ENCODE measurements at places on chromosomes 13 and 19.

DNA sequence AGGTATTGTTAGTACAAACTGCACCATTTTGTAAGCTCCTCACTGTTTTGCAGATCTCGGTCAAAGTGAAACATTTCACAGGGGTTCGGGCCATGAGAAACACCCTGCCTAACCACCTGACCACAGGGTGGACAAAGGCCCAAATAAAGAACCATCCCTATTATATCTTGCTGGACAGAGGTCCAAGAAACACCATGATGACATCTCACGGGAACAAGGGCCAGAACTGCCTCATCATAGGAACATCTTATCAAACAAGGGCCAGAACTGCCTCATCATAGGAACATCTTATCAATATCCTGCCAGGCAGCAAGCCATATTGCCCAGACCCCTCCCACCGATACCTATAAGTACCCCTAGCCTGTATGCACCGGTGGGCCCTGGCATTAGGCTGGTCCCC lies 99.7 kb downstream of the PCDH9 start:
- DNase-seq: no peak

- no peak for DNase-seq
Measured at GRCh38 chr13:31793246-31793645, 53.9 kb downstream of the RXFP2 start.

- DNase-seq: no peak
Measured at GRCh38 chr19:7288977-7289376, 5.2 kb downstream of the INSR start.

GRCh38 chr13:39982745-39983144 lies 327.3 kb downstream of the COG6 start:
- no peak for DNase-seq

- DNase-seq: no peak
Measured at GRCh38 chr13:99299920-99300341, 7.3 kb downstream of the GPR183 start.

GRCh38 chr19:48997972-48998371 lies 4.3 kb downstream of the RUVBL2 start:
- peak; percentile 63 for DNase-seq

DNA sequence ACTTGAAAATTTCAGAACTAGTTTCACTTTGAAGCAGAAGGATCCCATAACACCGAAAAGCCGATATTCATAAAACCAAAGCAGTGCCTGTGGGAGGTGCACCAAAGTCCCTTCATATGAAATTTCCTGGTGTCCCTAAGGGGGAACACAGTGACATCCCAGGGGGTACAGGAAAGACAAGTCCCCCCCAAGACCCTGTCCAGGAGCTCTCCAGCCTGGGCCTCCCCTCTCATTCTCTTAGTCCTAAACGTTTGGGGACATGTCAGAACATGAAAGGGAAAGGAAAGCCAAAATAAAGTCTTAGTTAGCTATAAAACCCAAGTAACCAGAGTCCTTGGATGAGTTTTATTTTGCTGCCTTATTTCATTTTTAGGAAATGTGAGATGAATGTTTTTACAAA lies 56.6 kb downstream of the MRPL57 start:
- no peak for DNase-seq

- DNase-seq: no peak
Measured at GRCh38 chr19:14150770-14151661, 14.6 kb upstream of the ASF1B start.

DNA sequence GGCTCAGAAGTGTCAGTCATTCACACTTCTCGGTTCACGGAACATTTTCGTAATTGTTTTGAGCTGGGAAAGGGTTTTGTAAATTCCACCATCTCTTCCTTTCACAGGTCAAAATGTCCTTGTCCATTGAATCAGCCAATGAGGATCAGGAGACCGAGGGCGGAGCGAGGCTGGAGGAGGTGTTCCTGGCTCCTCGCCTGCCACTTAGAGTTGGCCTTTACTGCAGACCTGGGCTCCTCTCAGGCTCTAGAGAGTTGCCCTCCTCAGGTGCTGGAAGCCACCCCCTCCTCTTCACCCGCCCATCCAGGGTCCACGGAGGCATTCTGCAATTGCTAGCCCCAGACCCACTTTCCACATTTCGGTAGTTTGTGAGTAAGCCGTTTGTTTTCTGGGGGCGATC lies 370.4 kb downstream of the IRS2 start:
- no peak for DNase-seq

DNA sequence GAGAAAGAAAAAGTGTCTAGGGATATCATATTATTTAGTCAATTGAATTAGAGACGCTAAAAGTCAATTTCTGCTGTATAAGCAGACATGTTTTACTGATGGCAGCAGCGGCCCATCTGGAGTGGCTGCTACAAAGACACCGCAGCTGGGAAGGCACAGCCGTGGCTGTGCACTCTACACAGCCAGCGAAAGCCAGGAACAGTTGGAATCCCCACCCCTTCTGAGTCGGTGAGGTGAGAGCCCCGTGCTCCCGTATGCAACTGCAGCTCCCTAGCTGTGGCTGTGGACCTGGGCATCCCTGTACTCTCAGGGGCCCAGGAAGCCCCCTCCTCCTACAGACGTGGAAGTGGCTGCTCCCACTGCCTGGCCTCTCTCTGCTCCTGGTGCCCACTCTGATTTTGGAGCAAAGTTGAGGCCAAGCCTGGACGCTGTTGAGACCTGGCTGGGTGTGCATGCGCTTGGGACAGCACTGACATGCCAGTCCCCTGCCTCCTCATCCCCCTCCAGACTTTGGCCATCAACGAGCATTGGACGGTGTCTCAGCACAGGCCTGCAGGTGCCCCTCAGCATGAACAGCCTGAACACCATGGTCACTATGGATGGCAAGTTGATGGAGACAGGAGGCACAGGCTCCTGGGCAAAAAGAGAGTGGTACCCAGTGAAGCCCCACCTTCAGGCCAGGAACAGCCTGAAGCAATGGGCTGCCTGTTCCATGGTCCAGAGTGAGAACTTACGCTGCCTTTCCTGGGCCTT lies 944.0 kb upstream of the MIR17HG start:
- DNase-seq: no peak

GRCh38 chr19:47699360-47699917 lies 13.8 kb upstream of the EHD2 start:
- peak; percentile 52 for DNase-seq

GRCh38 chr13:27638521-27638920 lies 16.8 kb downstream of the POLR1D start:
- DNase-seq: no peak

DNA sequence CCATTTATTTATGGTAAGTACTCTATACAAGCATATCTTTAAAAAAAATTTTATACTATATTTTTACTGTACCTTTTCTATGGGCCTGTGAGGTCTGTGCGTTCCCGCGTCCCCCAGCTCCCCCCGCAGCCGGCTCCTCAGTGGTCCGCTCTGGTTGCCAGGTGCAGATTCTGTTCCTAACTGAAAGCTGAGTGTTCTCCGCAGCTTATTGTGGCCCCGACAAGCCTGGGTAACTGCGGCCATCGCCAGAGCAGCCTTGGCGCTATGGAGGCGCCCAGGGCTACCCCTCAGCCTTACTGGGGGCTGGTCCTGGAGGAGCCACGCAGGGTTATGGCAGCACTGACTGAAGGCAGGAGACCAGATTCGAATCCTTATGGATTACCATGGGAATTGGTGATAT lies 896.8 kb downstream of the PCDH17 start:
- no peak for DNase-seq

GRCh38 chr13:86425170-86425815 lies 626.1 kb upstream of the SLITRK6 start:
- no peak for DNase-seq

DNA sequence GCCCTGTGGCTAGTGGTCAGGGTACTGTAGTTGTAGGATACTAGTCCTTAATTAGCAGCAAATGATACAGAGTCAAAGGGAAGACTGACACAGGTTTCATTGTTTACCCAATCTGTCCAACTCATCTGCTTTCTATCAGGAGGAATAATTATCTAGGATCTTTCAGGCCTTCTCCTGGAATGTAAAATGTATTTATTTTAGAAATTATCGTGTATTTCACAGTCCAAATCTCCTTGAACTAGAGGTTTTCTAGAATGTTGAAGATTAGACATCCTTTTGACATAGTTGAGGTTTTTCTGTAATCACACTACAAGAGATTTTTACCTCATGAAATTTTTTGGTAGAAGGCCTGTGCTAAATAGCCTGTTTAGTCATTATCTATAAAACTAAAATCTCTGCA lies 1694.8 kb upstream of the PCDH20 start:
- DNase-seq: no peak

DNA sequence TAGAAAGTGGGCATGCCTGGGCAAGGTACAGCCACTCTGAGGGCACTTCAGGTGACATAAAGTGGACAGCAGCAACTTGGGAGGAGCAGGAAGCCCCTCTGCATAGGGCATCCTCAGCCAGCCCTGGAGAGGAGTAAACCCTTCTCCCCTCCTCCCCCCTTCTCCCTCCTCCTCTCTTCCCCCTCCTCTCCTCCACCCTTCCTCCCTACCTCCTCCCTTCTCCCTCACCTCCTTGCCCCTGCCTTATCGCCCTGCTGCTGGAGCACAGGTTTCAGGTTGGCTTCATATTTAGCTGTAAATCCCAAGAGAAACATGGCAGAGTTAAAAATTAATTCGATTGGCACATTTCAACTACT lies 30.5 kb upstream of the ATP12A start:
- DNase-seq: no peak

DNA sequence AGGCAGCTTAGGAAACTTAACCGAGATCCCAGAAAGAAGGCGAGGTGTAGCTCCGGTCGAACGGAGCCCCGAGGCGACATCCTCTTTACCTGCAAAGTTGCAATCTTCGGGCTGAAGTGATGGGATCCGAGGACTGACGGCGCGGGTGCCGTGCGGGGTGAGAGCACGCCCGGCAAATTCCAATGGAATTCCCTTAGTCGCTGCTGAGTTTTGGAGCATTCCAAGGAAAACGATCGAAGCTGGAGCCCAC lies 141 bp downstream of the TRPC4 start:
- DNase-seq: no peak

DNA sequence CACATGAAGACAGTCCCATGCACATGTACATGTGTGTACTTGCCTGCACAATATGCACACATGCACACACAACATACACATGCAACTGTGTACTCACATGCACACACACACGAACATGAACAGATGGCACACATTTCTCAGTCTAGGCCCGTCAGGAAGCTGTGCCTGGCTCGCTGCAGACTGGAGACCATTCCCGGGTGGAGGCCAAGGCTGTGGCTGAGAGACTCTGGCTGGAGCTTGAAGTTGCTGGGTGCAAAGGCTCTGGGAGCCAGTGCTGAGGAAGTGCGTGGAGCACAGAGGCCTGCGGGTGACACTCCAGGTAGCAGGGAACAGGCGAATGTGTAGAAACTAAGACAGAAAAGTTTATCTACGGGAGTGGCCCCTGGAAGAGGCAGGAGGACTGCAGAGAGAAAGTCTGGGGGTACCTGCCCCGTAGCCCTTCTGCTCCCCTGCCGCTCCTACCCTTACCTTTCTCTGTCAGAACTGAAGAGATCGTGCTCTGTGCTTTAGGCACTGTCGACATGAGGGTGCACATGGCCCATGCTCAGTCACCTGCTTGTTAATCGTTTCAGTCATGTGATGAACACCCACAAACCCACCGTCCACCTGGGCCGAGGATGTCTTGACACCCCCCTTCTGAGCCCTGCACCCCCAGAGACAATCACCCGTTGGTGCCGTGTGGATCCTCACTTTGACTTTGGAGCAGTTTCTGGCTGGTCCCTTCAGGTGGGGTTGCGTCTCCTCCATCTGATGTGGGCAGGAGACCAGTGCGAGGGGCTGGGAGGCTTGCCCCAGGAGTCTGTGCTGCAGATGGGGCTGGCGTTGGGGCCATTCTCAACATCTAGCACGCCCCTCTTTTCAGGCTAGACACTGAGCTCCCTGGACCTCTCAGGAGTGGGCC lies 69.4 kb downstream of the TEX29 start:
- no peak for DNase-seq

DNA sequence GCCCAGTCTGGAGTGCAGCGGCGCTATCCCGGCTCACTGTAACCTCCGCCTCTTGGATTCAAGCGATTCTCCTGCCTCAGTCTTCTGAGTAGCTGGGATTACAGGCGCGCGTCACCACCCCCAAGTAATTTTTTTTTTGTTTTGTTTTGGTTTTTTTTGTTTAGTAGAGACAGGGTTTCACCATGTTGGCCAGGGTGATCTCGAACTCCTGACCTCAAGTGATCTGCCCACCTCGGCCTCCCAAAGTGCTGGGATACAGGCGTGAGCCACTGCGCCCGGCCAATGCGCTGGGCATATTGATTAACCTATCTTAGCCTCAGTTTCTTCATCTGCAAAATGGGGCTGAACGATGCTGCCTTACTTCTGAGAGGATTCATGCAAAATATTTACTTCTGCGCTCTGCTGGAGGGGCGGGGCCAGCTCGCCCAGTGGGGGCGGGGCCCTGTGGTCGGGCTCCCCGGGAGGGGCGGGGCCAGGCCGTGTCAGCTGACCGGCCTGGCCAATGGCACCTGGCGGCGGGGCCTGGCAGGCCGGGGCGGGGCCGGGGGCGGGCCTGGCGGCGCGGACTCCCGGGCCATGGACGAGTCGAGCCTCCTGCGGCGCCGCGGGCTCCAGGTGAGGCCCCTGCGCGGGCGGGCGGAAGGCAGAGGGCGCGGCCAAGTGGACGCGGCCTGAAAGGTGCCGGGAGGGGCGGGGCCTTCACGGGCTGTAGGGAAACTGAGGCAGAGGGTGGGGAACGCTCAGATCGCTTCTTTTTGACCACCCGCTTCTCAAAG lies at the start of gene MAST3:
MAST3 (plus strand) TSS at position 562 of the 776 bp plus-strand sequence; CDS start at position 577, 15 bp downstream.
- DNase-seq: peak; percentile 92

DNA sequence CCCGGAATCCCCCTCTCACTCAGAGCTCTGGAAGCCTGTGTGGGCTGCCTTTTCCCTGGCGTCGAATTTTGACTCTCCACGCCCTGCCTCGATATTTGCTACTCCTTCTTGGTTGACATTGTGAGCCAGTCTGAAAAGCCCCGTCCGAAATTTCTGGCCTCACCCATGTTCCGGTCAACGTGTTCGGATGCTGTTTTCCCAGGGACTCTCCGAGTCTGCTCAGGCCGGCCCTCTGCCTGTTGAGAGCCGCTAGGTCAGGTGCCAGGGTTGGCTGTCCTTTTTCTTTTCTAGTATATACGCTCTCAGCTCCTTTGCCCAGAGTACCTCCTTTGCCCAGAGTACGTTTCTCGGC lies 6.8 kb upstream of the DGKH start:
- DNase-seq: peak; percentile 33

DNA sequence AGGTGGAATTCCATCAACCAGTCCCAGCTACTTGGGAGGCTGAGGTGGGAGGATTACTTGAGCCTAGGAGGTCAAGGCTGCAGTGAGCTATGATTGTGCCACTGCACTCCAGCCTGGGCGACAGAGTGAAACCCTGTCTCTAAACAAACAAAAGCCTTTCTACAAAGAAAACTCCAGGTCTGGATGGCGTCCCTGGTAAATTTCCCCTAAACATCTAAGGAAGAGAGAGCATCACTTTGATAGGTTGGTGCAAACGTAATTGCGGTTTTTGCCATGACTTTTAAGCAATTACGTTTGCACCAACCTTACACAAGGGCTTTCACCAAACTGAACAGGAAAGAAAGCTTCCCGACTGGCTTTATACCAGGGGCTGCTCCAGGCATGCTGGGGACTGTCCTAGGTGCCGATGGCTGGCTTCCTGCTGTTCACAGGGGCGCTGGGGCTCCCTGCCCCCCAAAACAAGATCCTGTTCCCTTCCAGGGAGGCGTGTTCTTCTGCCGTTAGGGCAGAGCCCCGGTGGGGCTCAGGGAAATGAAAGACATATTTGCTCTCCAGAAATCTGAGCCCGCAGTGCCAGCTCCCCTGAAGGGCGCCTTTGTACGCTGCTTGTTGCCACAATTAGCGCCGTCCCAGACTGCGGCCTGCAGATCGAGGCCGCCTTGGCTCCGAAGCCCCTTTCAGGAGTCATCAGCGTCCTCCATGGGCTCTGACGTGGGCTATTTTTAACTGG lies 38.7 kb upstream of the KLF2 start:
- DNase-seq: peak; percentile 45
